ENCODE measurements at places on chromosomes 6 and 20. TPM values are rescaled to one million over a fixed set of nuclear protein-coding genes. Genes with fewer than 3 reads are reported as not detected.

LHFPL5 gene
- not detected for total RNA-seq

- no peaks in the 10 kb centered on the region for H3K27me3 ChIP-seq
- DNase-seq, result peak; percentile 80
- H3K4me3 ChIP-seq, result no peak overlapping the region
- no peaks in the 10 kb centered on the region for H3K36me3 ChIP-seq
- peak overlapping the region; percentile 59 for H3K27ac ChIP-seq
- H3K4me1 ChIP-seq, result peaks cover 29% of the 10 kb centered on the region
Observed at GRCh38 chr6:137697267-137697938, 169.7 kb upstream of the TNFAIP3 start.

DNA sequence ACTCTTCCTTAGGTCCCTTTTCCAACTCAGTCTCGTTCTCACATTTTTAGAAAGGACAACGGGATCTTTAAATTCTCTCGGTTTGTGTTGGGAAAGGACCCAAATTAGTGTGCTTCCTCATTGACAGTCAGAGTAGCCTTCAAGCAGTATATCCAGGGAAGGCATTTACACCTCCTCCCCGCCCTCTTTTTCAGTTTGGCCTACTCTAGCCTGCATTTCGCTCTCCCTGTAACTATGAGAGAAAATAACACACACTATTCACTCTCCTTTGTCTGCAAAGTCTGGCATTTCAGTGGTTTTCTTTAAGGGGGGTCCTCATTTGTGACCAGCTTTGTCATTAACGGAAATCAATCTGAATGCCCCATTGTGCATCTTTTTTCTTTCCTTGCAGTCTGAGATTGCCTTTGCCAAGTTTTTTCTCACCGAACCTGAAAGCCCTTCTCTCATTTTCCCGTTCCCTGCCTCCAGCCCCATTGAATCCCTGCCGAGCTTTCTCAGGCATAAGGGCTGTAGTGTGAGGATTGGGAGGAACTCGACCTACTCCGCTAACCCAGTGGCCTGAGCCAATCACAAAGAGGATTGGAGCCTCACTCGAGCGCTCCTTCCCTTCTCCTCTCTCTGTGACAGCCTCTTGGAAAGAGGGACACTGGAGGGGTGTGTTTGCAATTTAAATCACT, 393 bp upstream of the FABP7 start:
- peak; percentile 34 for DNase-seq
- H3K27me3 ChIP-seq, result no peaks in the 10 kb centered on the region
- H3K27ac ChIP-seq, result no peak overlapping the region
- no peaks in the 10 kb centered on the region for H3K4me1 ChIP-seq

TINAG gene
- total RNA-seq, result not detected

SNAI1 gene
- 9.1 TPM for total RNA-seq

GINS1 gene
- total RNA-seq, result 5.0 TPM

EPB41L2 gene
- 120 TPM for total RNA-seq

DNA sequence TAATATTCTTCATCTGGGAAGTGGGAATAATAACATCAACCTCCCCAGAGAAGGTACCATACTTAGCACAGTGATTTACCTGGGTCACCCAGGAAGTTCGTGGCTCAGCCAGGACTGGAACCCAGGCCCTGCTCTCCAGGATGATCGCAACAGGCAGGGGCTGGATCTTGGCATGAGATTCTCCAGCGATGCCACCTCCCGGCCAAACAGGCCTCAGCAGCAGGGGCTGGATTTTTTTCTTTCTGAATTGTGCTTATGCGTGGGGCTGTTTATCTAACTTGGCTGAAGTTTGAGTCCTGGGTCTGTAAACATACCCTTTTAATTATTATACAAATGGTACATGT, 129.5 kb upstream of the PTPN1 start:
- no peak for DNase-seq
- H3K4me3 ChIP-seq, result no peak overlapping the region
- H3K36me3 ChIP-seq, result no peaks in the 10 kb centered on the region
- no peaks in the 10 kb centered on the region for H3K4me1 ChIP-seq

OR12D3 gene
- total RNA-seq, result not detected

RSPH9 gene
- 0.55 TPM for total RNA-seq

PLCB1 gene
- total RNA-seq, result 11.0 TPM

BPIFB2 gene
- total RNA-seq, result not detected

BTNL2 gene
- total RNA-seq, result not detected

- H3K36me3 ChIP-seq, result no peaks in the 10 kb centered on the region
- peaks cover 87% of the 10 kb centered on the region for H3K27me3 ChIP-seq
Observed at GRCh38 chr20:40682104-40682981, 6.7 kb downstream of the MAFB start.

- DNase-seq, result no peak
- no peak overlapping the region for H3K27ac ChIP-seq
- H3K27me3 ChIP-seq, result no peaks in the 10 kb centered on the region
- H3K4me3 ChIP-seq, result no peak overlapping the region
- H3K4me1 ChIP-seq, result no peaks in the 10 kb centered on the region
- H3K36me3 ChIP-seq, result no peaks in the 10 kb centered on the region
Observed at GRCh38 chr6:9347608-9348007, 912.3 kb upstream of the SLC35B3 start.

All from astrocyte (in vitro differentiated cells and primary cell).